ENCODE measurements at places on chromosomes 12 and 14. TPM values are rescaled to one million over a fixed set of nuclear protein-coding genes. Genes with fewer than 3 reads are reported as not detected.

The ITGB7 gene
- total RNA-seq = 567 TPM

DNA sequence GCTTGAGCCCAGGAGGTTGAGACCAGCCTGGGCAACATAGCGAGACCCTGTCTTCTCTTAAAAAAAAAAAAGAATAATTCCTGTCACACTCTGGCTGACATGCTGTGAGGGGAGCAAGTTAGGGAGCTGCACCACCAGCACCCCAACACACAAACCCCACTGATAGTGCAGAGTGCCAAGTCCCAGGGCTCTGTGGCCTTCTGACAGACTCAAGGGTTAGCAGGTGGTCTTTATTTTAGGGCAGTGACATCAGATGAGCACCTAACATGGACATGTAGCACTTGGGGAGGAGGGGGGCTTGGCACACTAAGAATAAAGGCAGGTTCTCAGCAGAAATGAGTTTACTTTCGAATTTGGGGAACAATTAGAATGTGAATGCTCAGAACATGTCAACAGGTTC is 6.8 kb downstream of the USP5 start:
- DNase-seq = no peak

DNA sequence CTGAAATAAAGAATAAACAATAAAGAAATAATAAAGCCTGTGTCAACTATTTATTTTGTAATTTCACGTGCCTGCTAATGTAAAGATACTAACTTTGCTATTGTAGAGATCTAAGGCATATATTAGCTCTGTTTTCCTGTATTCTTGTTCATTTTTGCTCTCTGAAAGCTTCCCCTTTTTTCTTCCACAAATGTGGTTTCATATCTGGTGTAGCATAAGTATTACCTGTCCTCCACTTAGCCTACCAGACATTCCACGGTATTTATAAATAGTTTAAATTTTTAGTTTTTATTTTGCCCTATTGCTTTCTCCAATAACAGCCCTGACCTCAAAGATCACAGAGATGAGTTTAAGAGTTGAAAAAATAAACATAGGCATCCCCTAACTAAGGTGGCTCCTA is 92.6 kb upstream of the ATP2B1 start:
- no peak for DNase-seq

GRCh38 chr12:89523843-89524540 is 604 bp downstream of the GALNT4 start:
- DNase-seq = no peak

DNA sequence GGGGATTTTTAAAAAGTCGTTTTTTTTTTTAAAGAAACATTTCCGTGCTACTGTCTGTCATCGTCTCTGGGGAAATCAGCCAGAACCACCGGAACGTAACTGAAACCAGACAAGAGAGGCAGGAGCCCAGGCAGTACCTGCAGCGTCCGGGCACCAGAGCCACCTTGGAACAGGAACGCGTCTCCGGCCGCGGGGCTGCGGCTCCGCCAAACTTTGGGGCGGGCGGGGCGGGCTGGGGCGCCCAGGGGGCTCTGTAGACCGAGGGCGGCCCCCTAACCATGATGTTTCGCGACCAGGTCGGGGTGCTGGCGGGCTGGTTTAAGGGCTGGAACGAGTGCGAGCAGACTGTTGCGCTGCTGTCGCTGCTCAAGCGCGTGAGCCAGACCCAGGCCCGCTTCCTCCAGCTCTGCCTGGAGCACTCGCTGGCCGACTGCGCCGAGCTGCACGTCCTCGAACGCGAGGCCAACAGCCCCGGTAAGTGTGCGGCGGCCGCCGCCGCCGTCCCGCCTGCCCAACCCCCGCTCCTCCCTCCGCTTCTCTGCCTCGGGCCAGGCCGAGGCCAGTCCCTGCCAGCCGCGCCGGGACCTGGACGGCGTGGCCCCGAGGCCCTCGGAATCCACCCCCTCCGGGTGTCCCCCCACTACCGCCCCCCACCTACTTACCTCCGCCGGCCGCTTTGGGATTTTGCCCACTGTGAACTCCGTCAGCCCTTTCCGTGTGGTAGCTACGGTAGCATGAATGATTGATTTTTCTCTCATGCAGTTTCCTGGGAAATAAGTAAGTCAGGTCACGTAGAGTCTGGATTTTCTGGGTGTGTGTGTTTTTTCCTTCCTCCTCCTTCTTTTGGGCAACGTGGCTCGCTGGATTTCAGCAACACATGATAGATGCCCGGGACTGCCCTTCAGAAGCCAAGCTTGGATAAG is 972 bp downstream of the SAMD4A start:
- peak; percentile 56 for DNase-seq

DNA sequence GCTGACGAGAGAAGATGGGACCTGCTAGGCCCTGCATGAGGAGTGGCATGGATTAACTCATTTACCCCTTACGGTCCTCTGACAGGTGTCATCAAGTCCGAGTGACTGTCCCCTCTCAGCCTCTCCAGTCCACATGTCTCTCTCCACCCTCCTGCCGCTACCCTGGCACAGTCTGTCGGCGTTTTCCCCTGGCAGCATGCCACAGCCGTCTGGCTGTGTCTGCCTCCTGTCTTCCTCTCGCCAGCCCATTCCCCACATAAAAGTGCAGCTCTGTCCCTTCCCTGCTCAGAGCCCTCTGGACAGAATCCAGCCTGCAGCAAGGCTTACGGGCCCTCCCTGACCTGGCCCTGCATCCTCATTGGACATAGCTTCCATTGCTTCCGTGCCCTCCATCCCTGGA is 45.6 kb downstream of the UBE3B start:
- DNase-seq = no peak

DNA sequence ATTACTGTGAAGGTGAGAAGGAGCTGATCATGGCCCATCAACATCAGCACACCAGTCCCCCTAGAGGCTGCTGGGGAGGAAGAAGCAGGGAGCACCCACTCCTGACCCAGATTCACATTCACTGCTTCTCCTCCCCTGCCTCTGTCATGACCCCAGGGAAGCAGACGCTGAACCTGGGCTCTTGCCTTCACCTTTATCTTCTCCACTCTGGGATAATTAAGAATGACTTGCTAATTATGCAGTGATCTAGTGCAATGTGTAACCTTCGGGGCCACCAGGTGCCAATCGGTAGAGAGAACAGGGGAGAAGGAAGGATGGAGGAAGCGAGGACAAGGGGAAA is 44.4 kb upstream of the IQSEC3 start:
- DNase-seq = no peak

- no peak for DNase-seq
These were observed 99.0 kb upstream of the PKP2 start for GRCh38 chr12:32995623-32996022.

DNA sequence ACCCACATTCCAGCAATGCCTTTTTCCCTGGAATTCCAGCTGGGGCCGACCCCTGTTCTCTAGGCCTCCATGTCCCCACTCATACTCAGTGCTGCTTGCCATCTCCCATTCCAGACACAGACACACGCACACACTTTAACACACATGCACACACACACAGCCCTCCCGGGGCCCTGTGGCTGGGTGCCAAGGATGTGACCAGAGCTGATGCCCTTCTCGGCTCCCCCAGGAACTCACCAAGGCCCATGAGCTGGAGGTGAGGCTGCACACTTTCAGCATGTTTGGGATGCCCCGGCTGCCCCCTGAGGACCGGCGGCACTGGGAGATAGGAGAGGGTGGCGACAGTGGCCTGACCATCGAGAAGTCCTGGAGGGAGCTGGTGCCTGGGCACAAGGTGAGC is 4.3 kb downstream of the PLEKHG6 start:
- no peak for DNase-seq

DNA sequence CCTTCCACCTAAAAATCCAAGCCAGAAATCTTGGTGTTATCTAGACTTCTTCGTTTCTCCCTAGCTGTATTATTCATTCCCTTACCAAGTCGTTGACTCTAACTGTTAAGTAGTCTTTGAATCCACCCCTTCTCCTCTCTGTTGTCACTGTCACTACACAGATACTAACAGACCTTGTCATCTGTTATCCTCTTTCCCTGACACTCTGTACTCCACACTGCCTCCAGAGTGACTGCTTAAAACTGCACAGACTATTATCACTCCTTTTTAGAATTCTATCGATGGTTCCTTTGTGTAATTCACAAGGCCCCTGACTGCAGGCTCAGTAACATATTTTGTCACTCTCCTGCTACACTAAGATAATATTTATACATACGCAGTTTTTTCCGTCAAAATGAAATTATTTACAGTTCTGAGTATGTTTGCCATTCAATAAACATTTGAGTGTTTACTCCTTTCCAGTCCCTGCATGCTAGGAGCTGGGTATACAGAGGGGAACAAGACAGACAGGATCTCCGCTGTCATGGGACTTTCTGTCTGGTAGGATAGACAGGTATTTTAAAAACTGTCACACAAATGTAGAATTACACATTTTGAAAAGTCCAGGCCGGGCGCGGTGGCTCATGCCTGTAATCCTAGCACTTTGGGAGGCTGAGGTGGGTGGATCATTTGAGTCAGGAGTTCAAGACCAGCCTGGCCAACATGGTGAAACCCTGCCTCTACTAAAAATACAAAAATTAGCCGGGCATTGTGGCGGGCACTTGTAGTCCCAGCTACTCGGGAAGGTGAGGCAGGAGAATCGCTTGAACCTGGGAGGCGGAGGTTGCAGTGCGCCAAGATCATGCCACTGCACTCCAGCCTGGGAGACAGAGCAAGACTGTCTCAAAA is 3.8 kb downstream of the MARS1 start:
- no peak for DNase-seq

GRCh38 chr12:49296034-49296835 is 1.3 kb downstream of the PRPH start:
- peak; percentile 77 for DNase-seq

GRCh38 chr12:121111684-121112083 is 21.0 kb upstream of the P2RX7 start:
- DNase-seq = no peak

The TBC1D30 gene
- 0.26 TPM for total RNA-seq

The ITPR2 gene
- 31.1 TPM for total RNA-seq

DNA sequence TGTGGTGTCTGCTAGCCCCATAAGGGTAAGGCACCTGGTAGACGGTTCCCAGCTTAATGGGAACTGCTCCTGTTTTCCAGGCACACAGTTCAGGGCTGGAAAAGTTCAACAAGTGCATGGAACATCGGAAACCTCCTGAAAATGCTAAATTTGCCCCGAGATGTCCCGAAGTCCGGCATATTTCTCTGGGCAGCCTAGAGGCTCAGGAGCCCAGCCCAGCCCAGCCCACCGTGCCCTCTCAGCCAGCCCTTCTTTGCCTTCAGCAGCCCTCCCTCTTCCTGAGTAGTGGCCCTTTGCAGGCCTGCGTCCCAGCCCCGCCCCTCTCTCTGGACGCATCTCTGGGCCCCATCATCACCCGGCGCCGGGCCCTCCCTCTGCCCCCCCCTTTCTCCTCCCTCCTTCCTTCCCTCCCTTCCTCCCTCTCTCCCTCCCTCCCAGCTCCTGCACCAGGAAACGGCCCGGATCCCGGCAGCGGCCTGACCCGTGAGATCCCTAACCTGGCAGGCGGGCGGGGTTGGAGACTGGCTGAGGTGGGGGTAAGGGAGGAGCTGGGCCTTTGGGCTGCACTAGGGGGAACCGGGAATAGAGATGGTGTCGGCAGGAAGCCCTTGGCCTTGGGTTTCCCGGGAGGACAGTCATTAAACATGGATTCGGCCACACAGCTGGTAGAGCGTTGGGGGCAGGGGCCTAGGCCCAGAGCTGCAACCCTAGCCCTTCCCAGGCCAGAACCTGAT is at the start of gene BCL2L2:
Gene BCL2L2, plus strand, starts transcription at position 422 of the 734 bp plus-strand sequence. CDS start 935 bp downstream, outside the sequence.
- DNase-seq = peak; percentile 61

DNA sequence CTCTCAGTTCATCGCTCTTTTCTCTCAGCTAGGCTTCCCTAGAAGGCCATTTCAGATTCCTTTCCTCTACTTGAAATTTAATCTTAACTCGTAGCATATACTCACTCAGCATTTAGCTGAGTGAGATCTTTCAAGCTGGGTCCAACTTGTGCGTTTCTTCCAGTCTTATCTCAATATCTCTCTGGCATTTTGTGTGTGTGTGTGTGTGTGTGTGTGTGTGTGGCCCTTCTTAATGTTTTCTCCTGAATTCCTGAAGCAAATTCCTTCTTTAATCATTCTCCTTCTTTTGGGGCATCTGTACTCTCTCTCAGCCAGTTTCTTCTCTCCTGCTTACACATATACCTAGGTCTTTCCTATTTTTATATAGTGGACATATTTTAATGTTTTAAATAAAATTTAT is 129.1 kb downstream of the KITLG start:
- DNase-seq = no peak

DNA sequence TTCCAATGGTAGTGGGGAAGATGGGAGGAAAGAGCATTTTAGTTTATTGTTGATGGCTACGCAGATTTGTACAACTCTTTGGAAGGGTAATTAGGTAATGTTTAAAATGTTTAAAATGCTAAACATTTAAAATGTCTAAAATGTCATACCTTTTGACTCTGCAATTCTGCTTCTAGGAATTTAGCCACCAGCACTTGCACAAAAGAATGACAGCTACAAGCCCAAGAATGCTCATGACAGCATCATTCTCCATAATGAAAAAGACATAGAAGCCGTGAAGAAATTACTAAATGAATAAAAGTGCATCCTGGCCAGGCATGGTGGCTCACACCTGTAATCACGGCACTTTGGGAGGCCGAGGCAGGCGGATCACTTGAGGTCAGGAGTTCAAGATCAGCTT is 19.9 kb upstream of the DYNC1H1 start:
- DNase-seq = no peak

The PTHLH gene
- 0.35 TPM for total RNA-seq

The PRIMA1 gene
- total RNA-seq = not detected

DNA sequence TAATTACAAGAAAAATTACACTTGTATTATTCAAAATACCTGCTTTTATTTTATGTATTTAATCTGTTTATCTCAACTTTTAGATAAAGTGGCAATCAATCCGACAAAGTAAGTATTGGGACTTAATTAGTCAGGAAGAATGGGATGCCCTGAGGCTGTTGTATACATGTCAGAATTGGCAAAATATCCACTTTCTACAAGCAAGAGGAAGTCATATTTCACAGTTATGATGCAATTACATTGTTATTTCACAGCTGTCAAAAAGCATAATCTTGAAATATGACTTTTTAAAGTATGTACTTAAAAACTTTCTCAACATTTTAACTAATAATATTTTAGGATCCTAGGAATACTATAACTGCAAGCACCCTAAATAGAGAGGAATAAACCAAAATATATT is 357.1 kb upstream of the MGAT4C start:
- DNase-seq = no peak

GRCh38 chr14:97458255-97458654 is 661.1 kb downstream of the VRK1 start:
- no peak for DNase-seq

DNA sequence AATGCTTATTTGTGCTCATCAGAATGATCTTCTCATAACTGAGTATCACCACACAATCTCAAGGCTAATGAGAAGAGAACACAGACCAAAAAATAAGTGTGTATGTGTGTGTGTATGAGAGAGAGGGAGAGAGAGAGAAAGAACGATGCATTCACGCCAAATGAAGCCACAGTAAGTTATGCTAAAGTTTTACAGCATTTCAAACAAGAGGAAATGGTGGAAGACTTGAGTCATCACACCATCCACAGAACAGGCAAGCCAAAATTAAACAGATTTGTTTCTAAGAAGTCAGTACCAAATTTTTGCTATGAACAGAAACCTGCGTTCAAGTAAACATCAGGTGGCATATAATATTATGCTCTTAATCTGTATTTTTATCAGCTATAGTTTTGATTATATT is 141.2 kb downstream of the MED13L start:
- DNase-seq = peak; percentile 43

GRCh38 chr14:35250319-35250718 is 41.9 kb upstream of the PSMA6 start:
- no peak for DNase-seq

All from activated CD8-positive, alpha-beta memory T cell treated with anti-CD3 and anti-CD28 coated beads, Interleukin-2, amount 10 ng/mL, durations not matched to agents 7 days and 5 days (primary cell).